ENCODE measurements at places on chromosomes 6 and 20.

- no peak for DNase-seq
Observed at GRCh38 chr6:64255000-64255399, 619.4 kb downstream of the PHF3 start.

- DNase-seq: no peak
Observed at GRCh38 chr6:159777240-159777904, 12.0 kb downstream of the TCP1 start.

GRCh38 chr6:55293116-55293515, 34.2 kb upstream of the GFRAL start:
- DNase-seq: no peak

DNA sequence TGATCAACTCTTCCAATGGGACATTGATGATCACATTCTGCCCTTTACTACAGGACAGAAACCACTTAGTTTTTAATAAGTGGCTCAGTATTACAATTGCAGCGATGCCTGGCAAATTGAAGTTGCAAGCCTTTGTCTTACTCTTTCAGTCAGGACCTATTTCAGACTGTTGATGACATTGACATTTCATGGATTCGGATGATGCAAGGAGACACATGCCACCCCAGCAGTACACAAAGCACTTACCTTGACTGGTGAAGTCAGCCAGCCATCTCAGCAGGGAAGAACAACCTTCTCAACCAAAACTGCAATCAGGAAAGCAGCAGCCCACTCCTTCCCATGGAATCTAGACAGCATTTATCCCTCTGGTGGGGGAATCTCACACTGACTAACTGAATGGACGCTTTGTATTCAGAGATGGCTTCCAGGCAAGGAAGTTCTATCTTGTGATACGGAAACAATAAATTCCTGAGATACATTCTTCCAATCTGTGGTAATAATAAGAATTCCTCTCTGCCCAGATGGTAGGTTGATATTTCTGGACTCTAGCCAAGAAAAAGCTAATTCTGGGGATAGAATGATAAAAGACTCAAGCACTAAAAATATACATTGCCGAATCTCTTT, 24.8 kb downstream of the NFYA start:
- DNase-seq: no peak

DNA sequence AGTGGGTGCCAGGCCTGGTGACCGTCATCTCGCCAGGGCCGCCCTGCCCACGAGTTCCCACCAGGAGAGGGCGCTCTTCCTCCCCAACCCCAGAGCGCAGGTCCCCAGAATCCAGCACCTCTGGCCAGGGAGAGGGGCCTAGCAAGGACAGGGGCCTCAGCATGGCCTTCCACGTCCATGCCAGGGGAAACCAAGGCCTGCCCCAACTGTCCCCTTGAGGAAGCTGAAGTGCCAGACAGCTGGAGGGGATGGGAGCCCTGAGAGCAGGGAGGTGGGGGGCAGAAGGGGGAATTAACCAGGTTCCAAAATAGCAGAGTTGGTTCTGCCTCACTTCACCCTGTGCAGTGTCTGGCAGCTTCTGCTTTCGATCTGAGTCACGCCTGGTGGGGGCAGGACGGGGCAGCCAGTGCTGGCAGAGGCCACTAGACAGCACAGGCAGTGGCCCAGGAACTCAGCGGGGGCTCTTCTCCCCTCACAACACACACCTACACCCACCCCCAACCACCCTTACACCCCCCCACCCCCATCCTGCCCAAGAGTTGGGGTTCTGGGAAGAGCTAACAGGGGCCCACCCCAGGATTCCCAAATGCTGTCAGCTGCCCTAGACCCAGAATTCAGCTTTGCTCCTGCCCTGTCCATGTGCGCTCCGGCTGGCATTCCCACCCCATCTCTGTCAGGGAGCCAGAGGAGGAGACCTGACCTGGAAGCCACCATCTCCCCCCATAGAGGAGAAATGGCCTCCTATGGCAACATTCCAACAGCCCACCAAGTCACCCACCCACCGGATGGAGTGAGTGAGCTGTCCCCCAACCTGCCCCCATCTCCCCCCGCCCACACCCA, 29.2 kb downstream of the TFEB start:
- DNase-seq: peak; percentile 88

GRCh38 chr20:53307964-53308597, 285.6 kb downstream of the ZNF217 start:
- DNase-seq: no peak

DNA sequence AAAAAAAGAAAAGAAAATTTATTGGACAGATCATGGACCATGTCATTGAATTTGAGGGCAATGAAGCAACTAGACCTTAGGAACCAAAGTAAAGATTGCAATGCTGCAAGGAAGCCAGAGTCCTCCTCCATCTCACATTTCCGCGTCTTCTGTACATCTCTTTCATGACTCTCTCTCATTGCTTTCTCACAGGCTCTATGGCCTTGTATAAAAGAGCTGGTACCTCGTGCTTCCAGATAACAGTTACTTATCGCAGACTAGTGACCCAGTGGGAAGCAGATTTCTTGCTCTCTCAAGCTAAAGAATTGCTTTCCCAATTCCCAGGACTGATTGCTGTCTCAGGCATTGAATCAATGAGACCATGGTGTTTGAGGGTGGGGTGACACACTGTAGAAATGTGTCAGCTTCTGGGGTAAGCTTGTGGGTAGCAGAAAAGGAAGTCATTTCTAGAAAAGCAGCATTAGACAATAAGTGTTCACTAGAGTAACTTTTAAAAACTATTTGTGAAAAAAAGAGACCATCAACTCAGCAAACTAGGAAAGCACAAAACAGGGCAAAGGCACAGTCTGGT, 635.3 kb downstream of the UTRN start:
- no peak for DNase-seq

- DNase-seq: no peak
Observed at GRCh38 chr6:68211242-68211795, 423.8 kb upstream of the ADGRB3 start.

DNA sequence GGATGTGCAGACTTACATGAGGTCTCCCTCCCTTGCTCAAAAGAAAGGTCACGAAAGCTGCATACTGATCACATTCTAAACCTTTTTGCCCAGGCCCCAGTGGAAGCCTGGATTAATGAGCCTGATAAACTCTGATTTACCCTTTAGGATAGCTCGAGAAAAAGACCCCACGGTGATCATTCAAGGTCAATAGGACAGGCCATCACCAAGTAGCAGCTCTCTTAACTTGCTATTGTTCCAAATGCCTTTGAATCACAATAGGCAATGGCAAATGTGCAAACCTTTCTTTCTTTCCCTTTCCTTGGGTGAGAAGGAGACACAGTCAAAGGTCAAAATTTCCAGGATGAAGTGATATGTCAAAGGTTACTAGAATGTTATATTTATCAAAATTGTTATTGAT, 327.3 kb downstream of the HDGFL1 start:
- DNase-seq: no peak

DNA sequence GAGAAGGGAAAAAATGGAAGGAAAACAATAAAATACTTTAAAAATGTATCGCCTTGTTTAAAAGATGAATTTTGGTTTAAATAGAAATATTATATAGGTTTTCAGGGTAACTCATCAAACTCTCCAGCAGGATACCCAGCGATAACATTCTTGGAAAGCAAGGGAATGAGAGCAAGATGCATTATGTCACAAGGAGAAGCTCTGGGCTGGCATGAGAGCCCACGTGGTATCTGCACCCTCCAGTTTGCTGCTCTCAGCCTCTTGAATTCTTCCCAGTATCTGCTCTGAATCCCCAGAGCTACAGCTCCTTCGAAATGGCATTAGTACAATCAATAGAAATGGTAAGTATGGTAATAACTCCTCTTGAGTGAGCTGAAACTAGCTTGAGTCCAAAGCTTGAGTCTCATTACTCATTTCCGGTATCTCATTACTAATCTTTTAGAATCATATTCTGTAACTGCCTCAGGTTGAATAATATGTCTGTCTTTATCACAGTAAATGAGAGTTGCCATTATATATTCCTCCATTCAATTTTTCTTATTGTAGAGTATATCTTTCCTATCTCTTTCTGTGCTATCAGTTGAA, 4.9 kb upstream of the TMEM242 start:
- DNase-seq: no peak

DNA sequence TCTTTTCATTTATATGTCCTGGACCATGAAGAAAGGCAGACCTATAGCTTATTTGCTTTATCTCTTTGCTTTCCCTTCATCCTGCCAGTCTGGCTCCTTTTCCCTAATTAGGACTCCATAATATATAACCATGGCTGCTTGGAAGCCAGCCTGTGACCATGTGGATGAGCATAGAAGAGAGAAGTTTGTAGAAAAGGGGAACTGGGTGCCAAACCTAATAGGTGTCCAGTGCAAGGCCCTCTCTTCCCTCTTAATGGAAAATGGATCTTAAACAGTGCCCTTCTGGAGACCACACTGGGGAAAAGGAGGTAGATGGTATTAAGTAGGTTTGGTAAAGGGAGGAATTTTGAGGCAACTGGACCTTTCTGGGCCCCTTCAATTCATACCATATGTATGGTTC, 16.7 kb upstream of the OSTM1 start:
- no peak for DNase-seq

DNA sequence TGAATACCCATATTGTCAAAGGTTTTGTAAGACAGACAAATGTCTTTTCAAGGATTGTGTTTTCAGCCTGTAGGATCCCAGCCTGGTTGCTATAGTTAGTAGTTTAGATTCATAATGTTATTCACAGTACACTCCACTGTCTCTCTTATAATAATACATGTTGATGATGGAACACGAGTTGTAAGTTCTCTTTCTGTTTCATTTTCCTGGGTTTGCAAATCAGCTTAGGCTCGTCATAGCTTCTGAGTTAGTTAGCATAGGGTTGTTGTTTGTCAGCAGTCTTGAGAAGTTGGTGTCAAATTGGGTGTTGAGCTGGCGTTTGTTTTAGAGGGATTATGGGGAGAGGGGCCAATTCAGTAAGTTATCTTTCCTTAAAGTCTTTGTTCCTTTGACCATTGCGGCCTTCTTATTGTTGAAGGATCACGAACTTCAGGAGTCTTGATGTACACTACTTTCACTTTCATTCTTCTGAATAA, 45.8 kb downstream of the QKI start:
- no peak for DNase-seq

DNA sequence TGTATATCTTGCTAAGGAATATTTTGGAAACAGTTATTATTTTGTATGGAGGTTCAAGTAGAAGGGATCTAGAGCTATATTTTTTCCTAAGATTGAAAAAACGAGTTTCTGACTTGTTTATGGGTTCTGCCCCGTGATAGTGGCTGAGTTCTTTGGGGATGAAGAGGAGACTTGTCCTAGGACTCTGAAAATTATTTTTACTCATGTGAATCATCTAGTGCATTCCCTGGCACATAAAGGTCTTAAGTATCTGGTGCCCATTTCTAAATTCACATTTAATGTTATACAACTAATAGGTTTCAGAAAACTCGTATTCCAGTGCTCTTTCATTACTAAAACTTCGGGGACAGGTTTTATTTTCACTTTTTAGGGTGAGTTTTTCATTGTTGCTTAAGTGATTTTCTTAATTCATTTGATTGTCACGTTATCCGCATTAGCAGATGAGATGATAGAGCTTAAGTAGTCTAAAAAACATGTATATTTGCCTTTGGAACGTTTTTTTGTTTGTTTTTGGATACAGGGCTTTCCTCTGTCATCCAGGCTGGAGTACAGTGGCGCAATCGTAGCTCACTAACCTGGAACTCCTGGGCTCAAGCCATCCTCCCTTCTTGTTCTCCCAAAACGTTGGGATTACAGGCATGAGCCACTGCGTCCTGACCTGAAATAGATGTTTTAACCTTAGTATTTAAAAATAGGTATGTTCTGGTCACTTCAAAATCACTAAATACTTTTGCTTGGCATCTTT, 2.1 kb downstream of the NFYA start:
- DNase-seq: no peak

- no peak for DNase-seq
Observed at GRCh38 chr6:35077713-35078105, 63.4 kb downstream of the TCP11 start.

DNA sequence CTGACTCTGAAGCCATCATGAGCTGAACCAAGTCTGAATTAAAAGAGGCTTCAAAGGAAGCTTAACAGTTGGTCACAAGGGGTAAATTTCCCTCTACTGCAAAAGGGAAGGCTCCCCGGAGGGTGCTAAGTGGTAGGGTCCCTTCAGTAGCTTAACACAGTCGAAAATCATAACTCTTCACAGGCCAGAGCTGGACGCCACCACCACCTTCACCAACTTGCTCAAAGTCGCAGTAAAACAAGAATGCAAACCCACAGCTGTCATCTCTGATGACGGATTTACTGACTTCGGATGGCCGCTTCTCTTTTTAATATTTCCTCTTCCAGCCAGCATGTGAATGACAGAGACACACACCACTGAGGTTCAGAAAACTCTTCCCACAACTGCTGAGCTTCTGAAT, 144.7 kb upstream of the FBXL4 start:
- DNase-seq: no peak

- no peak for DNase-seq
Observed at GRCh38 chr6:99138445-99138844, 190.7 kb upstream of the FBXL4 start.

- DNase-seq: no peak
Observed at GRCh38 chr6:108693430-108694154, 132.9 kb downstream of the FOXO3 start.
